ENCODE measurements at places on chromosomes 13 and 19.

DNA sequence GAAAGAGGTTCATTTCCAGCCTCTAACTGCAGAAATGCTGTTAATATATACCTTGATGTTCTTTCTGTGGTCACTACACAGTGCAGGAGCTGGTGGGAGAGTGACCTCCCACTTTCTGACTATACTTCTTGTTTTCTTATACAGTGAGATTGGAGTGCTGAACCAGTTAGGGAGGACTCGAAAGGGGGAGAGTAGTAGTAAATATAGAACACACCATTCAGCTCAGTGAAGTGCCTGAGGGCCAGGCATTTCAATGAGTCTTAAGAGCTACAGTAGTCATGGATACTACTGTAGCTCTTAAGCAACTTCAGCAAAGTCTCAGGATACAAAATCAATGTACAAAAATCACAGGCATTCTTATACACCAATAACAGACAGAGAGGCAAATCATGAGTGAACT lies 372.9 kb downstream of the MTUS2 start:
- DNase-seq: no peak

GRCh38 chr19:18591735-18592385 lies 3.3 kb downstream of the REX1BD start:
- peak; percentile 67 for DNase-seq

DNA sequence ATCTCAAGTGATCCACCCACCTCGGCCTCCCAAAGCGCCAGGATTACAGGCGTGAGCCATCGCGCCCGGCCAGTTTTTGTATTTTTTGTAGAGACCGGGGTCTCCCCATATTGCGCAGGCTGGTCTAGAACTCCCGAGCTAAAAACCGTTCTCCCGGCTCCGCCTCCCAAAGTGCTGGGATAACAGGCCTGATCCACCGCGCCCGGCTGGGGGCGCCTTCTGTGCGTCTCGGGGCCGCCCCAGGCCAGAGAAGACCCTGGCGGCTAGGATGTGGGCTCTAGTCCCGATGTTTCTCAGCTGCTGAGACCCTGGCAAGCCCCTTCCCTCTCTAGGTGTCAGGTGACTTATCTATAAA lies 3.6 kb downstream of the ARHGAP45 start:
- DNase-seq: no peak

- DNase-seq: no peak
These were observed 67.5 kb upstream of the DOCK9 start for GRCh38 chr13:99045396-99045795.

DNA sequence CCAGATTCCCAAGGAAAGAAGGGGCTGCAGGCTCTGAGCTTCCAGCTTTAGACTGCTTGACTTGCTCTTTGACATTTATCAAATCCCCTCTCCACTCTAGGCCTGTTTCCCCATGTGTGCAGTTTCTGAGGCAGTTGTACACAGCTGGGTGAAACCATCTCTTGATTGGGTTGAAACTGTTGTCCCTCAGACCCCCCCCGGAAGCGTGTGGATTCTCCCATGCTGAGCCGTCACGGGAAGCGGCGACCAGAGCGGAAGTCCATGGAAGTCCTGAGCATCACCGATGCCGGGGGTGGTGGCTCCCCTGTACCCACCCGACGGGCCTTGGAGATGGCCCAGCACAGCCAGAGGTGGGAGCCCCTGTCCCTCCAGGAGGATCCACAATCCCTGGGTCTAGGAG lies 19.7 kb downstream of the BRSK1 start:
- no peak for DNase-seq
